Activated CD4-positive, alpha-beta T cell treated with anti-CD3 and anti-CD28 coated beads, Interleukin-2, amount 50 U/mL, for 1 hour (primary cell): ENCODE measurements at places on chromosomes 12 and 14.

GRCh38 chr14:31702130-31702529, 140.9 kb downstream of the NUBPL start:
- no peak for DNase-seq

- DNase-seq = peak; percentile 75
Observed at GRCh38 chr14:50062438-50063085, 53.8 kb downstream of the VCPKMT start.

DNA sequence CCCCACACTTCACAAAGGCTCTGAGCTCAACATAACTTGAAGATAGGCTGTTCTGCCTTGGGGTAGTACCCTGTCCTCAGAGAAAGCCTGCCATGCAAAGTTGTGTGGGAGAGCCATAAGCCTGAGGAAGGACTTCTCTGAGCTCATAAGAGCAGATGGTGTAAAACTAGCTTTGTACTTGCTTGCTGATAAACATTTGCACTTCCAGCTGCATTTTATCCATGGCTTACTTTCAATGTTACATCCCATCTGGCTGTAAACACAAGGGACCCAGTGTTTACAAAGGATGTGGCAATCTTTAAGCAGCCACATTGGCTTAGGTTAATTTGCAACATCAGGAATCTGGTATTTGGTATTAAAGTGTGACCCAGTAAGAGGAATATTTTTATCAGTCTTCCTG, 258.1 kb downstream of the IPO8 start:
- DNase-seq = no peak

DNA sequence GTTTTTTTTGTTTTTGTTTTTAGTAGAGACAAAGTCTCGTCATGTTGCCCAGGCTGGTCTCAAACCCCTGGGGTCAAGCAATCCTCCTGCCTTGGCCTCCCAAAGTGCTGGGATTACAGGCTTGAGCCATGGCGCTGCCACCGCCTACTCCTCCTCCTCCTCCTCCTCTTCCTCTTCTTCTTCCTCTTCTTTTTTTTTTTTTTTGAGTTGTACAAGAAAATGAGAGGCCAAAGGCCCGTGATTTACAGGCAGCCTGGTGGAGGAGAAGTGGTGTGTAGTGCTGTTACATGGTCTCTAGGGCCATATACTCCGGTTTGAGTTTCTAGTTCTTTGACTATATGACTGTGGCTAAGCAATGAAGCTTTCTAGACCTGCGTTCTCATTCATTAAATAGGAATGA, 29.6 kb upstream of the SPPL3 start:
- DNase-seq = no peak

GRCh38 chr12:128969480-128970055, 116.3 kb downstream of the GLT1D1 start:
- DNase-seq = no peak

DNA sequence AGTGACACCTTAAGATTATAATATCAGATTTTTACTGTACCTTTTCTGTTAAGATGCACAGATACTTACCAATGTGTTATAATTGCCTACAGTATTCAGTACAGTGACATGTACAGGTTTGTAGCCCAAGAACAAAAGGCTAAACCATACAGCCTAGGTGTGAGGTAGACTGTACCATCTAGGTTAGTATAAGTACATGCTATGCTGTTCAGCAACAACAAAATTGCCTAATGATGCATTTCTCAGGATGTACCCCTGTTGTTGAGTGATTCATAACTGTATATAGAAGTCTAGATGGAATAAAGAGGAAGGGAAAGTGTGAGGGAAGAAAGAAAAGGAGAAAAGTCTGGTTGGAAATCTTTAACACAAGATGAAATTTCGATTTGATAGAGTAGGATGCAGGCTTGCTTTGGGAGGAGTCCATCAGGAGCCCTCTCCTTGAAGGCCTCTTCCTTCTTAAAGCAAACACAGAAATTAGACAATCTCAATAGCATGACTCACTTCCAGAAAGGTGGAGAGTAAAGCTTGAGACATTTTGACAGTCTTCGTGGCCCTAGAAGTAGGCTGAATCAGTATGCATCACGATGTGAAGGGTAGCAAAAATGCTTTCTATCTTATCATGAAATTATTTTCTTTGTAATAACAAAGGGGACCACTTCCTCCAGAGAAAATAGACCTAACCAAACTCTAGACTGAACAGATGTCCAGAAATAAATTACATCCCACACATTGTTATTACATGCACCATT, 191.5 kb downstream of the SYT1 start:
- DNase-seq = no peak

- DNase-seq = no peak
Observed at GRCh38 chr12:118900993-118901392, 80.3 kb upstream of the SRRM4 start.

- no peak for DNase-seq
Observed at GRCh38 chr12:49282302-49282701, 12.6 kb upstream of the PRPH start.

- peak; percentile 36 for DNase-seq
Observed at GRCh38 chr14:68819260-68819691, 26.4 kb upstream of the ZFP36L1 start.

GRCh38 chr14:105581551-105582341, 55.4 kb downstream of the TMEM121 start:
- no peak for DNase-seq

DNA sequence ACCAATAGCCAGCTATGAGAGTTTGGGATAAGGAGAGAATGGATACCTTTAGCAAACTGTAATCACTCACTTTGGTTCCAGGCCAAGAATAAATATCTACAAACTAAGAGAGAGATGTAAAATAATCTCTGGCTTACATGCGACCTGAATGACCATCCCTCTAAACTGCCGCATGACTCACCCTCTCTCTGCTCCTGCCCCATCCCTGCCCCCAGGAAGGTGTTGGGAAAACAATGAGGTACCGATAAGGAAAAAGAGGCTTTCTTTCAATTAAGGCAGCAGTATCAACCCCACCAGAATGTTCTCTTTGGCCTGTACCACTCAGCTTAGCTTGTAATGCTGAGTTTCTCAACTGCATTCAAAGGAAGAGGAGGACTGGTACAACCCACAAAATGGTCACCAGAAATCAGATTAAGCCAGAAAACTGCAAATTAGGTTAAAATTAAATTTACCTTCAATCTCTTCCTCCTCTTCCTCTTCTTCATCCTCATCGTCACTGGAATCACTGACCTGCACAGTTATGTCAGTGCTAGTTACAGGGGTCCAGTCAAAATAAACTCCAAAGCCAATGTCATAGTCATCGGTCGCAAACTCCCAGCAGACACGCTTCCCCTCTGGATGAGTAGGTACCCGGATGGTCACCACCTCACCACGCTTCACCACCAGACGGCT, 22.0 kb downstream of the GSTZ1 start:
- DNase-seq = no peak

- no peak for DNase-seq
Observed at GRCh38 chr12:10661338-10661737, 12.5 kb downstream of the STYK1 start.

DNA sequence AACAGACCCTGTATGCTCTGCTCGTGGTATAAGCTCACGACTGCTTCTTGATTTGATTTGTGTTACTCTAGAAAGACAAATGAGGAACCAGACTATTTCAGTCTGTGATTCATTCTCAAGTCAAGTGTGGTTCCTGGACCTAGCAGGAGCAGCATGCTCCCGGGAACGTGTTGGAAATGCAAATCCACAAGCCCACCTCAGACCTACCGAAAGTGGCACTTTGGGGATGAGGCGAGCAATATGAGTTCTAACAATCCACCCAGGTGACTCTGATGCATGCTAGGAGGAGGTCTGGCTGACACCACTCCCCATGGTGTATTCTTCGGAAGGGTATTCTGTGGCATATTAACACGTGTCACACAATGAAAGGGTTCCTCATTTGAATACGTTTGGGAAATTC, 59.5 kb upstream of the TMX1 start:
- DNase-seq = no peak

GRCh38 chr12:49791700-49792099, 36.5 kb downstream of the NCKAP5L start:
- no peak for DNase-seq

DNA sequence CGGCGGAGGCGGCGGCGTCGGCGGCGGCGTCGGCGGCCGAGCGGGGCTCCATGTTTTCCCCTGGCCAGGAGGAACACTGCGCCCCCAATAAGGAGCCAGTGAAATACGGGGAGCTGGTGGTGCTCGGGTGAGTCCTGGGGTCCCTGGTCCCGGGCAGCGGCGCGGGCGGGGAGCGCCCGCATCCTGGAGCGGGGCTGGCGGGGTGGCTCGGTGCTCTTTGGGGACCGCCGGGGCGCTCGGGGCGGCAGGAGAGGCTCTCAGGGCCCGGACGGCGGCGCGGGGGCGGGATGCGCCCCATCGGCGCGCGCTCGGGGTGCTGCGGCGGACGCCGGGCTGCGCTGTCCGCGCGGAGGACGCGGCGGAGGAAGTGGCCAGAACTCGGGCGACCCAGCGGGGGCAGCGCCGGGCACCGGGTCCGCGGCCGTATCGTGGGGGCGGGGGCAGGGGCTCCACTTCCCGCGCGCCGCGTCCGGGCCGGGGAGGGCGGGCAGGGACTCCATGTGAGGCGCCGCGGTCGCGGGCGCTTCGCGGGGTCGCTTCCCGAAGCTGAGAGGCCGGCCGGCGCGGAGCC, 485 bp downstream of the PELI2 start:
- DNase-seq = peak; percentile 29

GRCh38 chr14:85468816-85469215, 61.1 kb upstream of the FLRT2 start:
- no peak for DNase-seq

DNA sequence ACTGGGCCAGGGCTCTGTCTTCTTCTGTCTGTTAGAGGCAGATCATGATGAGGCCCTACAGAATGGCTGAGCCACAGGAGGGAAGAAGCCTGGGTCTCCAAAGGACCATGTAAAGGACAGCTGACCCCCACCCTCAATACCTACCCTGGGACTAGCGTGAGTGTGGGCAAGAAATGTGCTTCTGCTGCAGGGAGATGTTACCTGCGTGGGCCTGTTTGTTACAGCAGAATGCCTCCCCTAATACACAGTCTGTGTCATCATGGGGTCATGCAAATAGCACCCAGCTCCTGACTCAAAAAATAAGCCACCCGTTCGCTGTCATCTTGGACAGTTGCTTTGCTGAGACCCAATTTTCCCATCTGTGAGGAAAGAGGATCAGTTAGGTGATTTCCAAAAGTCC, 90.6 kb downstream of the CALM1 start:
- no peak for DNase-seq

DNA sequence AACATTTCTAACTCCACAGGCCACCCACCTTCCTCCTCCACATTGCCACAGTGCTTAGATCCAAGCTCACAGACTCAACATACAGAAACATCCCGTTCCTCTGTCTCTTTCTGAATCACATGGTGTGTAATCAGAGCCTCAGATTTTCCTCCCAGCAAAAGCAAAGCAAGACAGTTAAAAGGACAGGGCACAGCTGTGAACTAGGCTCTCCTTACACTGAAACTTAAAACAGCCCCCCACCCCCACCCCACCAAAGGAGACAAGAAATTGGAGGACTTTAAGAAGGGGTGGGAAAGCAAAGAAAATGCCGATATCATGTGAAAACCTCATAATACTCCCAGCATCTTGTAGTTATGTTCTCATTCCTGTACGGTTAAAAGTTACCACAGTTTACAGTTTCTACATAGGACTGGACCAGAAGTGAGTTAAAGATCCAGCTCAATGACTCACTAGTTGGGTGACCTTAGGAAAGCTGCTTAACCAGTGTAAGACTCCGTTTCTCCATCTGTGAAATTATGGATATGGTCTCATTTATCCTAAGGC, 4.8 kb downstream of the YBX3 start:
- DNase-seq = no peak

DNA sequence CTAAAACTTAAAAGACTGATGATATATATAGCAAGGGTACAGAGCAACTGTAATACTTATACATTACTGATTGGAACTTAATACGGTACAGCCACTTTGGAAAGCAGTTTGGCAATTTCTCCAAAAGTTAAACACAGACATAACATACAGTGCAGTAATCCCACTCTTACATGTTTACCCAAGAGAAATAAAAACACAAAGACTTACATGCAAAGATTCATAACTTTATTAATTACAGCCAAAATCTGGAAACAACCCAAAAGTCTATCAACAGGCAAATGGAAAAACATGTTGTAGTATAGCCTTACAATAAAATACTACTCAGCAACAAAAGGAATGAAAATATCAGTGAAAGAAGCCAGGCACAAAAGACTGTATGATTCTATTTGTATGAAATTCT, 84.6 kb downstream of the GARIN6 start:
- no peak for DNase-seq

DNA sequence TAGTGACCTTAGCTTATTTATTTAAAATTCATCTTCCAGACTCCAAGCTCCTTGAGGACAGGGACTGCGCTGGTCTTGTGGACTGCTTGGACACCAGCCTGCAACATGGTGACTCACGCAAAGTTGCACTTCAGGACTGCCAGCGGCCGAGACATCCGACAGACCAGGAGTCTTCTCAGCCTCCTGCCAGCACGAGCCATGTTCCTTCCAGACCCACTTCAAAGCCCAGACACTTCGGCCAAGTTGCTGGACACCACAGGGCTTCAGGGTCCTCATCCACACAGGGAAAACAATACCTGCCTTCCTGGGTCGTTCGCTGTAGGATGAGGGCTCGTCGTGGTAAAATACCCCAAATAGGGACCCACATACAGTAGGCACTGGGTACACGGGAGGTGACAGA, 88.7 kb downstream of the BCL11B start:
- no peak for DNase-seq

DNA sequence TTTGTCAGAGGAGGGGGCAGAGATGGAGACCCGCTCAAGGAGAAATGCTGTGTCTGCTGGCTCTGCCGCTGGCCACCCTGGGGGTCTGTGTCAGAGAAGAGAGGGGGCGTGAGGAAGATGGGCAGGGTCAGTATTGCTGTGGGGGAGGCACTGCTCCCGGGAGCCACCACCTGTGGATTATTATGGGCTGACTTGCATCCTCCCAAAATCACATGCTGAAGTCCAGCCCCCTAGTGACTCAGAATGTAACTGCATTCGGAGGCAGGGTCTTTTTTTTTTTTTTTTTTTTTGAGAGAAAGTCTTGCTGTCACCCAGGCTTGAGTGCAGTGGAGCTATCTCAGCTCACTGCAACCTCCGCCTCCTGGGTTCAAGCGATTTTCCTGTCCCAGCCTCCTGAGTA, 12.3 kb downstream of the ABCD4 start:
- DNase-seq = no peak

DNA sequence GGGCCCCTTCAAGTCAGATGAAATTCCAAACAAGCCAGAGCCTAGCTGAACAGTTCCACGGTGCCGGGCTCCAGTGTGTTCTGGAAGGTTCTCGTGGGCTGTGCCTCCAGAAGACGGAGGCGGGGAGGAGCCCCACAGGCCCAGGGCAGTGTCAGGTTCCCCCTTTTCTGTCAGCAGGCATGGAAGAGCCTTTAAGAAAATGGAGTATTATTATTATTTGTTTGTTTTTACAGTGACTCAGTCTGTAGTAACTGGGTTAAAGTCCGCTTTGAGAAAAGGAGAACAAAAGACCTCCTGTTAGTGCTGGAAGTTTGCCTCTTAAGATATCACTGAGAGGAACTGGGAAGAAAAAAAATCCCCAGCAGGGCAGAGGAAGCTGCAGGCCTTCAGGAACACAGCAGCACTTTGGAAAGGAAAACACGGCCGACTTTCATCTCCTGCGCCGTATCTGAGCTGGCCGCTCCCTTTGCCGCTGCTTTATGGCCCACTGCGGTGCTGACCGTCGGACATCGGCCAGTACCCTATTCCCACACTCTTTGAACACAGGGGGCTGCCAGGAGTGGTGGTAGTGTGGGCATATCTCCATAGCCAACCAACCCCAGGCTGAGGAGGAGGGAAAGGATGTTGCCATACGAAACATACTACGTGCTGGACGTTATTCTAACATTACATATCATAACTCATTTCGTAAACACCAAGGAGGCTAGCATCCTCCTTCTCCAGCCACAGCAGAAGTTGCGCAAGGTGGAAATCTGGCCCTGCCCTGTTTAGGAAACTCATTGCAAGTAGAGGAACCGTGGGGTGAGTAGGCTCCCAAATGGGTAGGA, 194.0 kb downstream of the ZFP36L1 start:
- DNase-seq = no peak
